ENCODE measurements at places on chromosomes 2 and 18. TPM values are rescaled to one million over a fixed set of nuclear protein-coding genes. Genes with fewer than 3 reads are reported as not detected.

The SMAD2 gene
- 70.8 TPM for total RNA-seq

The TM4SF20 gene
- not detected for total RNA-seq

The ERLEC1 gene
- total RNA-seq, result 62.5 TPM

The DSEL gene
- 71.4 TPM for total RNA-seq

The RTN4 gene
- 588 TPM for total RNA-seq

The CTNNA2 gene
- total RNA-seq, result 261 TPM

The C1QL2 gene
- total RNA-seq, result 1.6 TPM

The TXNDC9 gene
- total RNA-seq, result 55.1 TPM

The ARMC9 gene
- total RNA-seq, result 16.1 TPM

The AQP12B gene
- total RNA-seq, result not detected

The UNC80 gene
- total RNA-seq, result 12.3 TPM

The C18orf54 gene
- 8.7 TPM for total RNA-seq

The GPR35 gene
- 0.31 TPM for total RNA-seq

The FBXO15 gene
- 3.1 TPM for total RNA-seq

The EVA1A gene
- total RNA-seq, result 1.1 TPM

The DPP10 gene
- total RNA-seq, result 76.7 TPM

The FABP1 gene
- total RNA-seq, result not detected

The OR6B2 gene
- total RNA-seq, result not detected

The REG1B gene
- not detected for total RNA-seq

The GALNT13 gene
- 28.4 TPM for total RNA-seq

The IGFBP2 gene
- 213 TPM for total RNA-seq

All from occipital lobe (tissue), 3 donors.